T-helper 2 cell (primary cell): ENCODE measurements at places on chromosomes 2 and 18.

DNA sequence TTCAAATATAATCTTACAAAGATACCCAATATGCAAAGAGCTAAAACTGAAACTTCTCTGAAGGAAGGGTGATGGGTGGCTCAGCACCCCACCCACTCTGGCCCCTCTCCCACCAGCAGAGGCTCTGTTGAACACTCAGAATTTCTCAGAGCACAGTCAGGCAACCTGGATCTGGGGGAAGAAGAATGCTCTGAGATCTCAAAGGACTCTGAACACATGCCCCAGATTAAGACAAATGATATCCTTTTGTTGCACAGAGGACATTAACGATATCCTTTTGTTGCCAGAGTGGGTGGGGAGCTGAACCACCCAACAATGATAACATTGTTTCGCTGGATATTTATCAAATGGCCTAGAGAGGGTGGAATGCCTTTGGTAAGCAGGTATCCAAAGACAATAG, 104.8 kb downstream of the LBH start:
- DNase-seq, result no peak

DNA sequence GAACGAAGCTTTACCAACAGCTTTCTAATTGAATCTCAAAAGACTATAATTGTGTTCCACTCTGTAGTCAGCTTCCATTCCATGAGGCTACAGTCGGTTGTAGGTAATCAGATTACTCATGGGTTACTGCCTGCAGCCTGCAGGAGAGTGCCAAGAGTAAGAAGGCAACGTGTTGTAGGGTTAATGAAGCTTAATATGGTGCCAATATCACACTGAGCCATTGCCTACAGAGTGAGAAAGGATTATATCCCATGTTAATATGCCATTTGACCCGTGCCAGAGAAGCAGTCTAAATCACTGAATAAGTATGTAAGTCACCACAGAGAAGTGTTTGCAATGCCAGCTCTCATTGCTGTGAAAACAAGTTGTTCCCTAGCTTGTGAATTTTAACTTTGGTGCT, 734.5 kb upstream of the ACVR2A start:
- no peak for DNase-seq

GRCh38 chr2:227079726-227080125, 84.3 kb downstream of the COL4A4 start:
- DNase-seq, result no peak

- DNase-seq, result no peak
These were observed 460.5 kb downstream of the TGIF1 start for GRCh38 chr18:3910512-3910911.

GRCh38 chr2:79383681-79384080, 129.2 kb upstream of the CTNNA2 start:
- no peak for DNase-seq

- no peak for DNase-seq
These were observed 122.8 kb downstream of the RAPGEF4 start for GRCh38 chr2:172858473-172858745.
